Hindlimb muscle (tissue), 1 donor: ENCODE measurements at places on chromosomes 13 and 19. TPM values are rescaled to one million over a fixed set of nuclear protein-coding genes. Genes with fewer than 3 reads are reported as not detected.

DNA sequence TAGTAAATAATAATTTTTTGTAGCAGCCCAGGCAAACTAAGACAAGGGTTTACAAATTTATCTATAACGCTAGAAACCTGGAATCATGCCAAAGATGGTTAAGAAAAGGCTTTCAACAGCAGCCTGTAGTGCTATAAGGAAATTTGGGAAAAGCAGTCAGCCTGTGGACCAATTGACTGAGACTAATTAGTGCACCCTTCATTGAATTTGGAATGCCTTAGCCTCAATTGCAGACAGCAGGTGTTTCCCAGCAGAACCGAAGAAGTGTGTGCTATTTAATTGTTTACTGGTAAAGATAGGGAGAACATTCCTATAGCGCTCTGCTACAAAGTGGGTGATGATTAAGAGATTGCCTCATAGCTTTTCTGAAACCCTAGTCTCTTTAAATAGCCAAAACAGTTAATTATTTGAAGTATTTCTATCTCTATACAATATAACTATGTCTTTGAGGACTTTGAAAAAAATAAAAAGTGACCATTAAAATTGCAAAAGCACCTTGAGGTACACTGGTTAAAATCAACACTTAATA is 1884.3 kb upstream of the PCDH20 start:
- DNase-seq, result no peak

Gene ZNF568
- polyA plus RNA-seq, result 47.8 TPM

Gene CERS1
- polyA plus RNA-seq, result 49.3 TPM

Gene CLDND2
- 2.2 TPM for polyA plus RNA-seq

- no peak for DNase-seq
Observed at GRCh38 chr13:109646423-109646822, 140.0 kb downstream of the IRS2 start.

GRCh38 chr13:74466864-74467263 is 332.7 kb upstream of the KLF12 start:
- DNase-seq, result no peak

- no peak for DNase-seq
Observed at GRCh38 chr13:112105892-112106291, 38.9 kb downstream of the SOX1 start.
